ENCODE measurements at places on chromosomes 7 and 10.

GRCh38 chr7:36644625-36645422, 79.5 kb downstream of the AOAH start:
- no peak for DNase-seq

DNA sequence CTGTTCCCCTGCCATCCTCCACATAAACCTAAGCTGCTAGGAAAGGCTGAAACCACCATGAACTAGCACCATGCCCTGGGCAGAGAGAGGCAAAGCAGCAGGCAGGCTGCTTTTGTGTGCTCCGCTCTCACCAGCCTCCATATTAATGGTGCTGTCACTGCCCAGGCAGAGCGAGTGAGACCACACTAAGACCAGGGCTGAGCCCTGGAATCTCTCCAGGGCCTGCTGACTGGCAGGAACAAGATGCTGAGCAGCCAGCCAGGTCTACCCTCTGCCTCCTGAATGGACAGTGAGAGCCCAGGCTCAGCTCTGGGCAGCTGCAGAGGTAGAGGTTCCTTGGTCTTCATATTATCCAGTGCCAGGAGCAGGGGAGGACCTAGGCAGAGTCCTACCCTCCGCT, 1.6 kb upstream of the CRHR2 start:
- no peak for DNase-seq

- no peak for DNase-seq
Observed at GRCh38 chr7:25240340-25240739, 12.1 kb upstream of the NPVF start.

DNA sequence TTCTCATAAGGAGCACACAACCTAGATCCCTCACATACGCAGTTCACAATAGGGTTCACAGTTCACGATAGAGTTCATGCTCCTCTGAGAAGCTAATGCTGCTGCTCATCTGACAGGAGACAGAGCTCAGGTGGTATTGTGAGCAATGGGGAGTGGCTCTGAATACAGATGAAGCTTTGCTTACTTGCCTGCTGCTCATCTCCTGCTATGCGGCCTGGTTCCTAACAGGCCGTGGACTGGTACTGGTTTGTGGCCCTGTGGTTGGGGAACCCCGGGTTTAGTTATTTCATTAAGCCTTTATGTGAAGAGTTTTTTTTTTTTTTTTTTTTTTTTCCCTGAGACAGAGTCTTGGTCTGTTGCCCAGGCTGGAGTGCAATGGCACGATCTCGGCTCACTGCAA, 19.4 kb downstream of the SLK start:
- DNase-seq = no peak

DNA sequence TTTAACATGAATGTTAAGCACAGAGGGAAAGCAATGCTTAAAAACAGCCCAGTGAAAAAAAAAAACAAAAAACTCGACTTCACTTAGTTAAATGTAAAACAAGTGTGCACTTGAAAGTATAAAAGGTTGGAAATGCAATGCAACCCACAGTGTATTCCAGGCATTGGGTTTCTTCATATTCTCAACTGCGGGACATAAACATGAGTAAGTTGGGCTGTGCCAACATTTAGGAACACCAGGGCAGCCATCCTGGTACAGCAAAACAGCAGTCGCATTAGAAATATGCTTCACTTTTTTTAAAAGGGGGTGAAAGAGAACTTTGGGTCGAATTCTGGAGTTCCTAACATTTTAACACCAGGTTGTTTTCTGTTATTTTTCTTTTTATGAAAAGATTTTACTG, 937 bp downstream of the STEAP1 start:
- DNase-seq = no peak

DNA sequence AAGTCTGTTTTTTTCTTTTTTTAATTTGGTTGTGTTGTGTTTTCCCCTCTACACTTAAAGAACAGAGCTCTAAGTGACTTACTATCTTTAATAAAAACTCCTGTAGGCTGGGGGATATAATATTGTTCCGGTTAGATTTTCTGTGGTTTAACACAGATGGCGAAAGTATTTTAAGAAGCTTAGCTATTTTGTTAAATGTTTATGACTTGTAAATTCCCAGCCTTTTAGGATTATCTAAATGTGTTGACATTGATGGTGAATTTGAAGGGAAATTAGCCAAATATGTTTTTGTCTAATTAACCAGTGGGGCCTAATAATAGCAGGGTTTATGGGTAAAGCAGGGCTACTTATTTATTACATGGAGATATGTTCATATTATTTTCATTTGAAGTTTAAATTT, 538.5 kb downstream of the INHBA start:
- no peak for DNase-seq

DNA sequence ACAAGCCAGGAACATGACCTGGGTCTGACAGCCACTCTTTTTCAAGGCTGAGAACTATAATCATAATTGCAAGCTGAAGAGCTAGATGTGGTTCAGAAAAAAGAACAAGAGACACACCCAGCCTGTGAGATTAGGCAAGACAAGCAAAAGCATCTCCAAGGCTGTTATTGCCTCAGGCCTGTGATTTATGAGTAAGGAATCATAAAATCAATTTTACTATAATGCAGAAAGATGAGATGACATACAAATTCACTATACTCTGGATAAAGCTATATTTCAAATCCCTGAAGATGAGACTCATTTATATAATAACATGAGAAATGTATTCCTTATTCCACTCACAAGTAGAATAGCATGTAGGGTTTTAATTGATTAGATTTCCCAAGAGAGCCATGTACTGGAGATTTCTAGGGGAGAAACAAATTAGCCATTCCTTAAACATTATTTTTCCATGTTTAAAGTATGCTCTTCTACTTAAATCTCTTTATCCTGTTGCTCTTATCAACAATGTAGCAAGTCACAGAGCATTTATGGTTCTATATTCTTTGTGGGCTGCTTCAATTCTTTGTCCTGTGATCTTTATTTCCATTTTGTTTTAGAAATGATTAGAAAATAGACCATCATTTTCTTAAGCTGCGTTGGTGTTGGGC, 47.4 kb downstream of the FHIP2A start:
- DNase-seq = no peak

GRCh38 chr7:106041140-106041717, 70.9 kb downstream of the SYPL1 start:
- no peak for DNase-seq

DNA sequence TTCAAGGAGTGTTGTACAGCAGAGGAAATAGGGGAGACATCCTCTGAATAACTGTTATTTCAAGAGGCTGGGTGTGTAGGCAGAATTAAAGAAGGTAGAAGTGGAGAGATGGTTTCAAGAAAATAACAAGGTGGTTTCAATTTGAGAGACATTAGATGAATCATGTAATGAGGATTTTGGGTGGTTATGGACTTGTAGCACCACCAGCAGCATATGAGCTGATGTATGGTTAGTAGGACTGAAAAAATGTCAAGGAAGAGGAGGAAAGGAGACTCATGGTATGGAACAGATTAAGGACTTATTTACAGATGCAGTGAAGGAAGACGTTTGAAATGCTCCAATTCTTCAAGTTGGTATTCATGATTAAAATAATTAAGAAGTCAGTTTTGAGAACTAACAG, 166.2 kb downstream of the EXOC4 start:
- no peak for DNase-seq

DNA sequence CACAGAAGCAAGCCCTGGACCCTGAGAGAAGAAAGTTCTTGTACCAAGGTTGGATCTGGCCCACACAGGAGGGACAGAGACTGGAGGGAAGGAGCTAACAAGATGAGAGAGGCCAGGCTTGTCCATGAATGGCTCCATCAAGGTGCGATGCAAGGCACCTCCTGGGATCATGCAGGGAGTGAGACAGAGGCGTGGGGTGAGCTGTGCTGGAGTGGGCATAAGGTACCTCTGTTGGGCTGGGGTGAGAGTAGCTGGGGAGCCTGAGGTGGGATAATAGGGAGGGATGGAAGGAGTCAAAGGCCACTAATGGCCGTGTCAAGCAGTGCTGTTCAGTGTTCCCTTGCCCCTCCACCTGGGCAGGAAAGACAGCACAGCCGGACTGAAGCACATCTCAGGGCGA, 9.9 kb downstream of the TMEM72 start:
- no peak for DNase-seq

- no peak for DNase-seq
Observed at GRCh38 chr7:50696810-50697582, 85.7 kb downstream of the GRB10 start.

DNA sequence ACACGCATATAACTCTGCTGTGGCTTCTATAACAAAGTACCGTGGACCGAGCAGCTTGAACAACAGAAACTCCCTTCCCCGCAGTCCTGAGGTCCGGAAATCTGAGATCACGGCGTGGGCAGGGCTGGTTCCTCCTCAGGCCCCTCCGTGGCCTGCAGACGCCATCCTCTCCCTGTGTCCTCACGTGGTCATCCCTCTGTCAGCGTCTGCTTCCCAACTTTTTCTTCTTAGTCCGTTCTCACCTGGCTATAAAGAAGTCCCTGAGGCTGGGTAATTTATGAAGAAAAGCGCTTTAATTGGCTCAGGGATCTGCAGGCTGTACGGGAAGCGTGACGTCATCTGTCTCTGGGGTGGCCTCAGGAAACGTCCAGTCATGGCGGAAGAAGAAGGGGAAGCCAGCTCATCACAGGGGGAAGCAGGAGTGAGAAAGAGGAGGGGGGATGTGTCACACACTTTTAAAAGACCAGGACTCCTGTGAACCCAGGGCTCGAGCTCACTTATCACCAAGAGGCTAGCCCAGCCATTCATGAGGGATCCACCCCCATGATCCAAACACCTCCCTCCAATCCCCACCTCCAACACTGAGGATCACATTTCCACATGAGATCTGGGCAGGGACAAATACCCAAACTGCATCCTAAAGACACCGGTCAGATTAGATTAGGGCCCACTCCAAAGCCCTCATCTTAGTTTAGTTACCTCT, 91.2 kb upstream of the INSIG1 start:
- no peak for DNase-seq
